ENCODE measurements at places on chromosomes 4 and X.
A peak's percentile ranks its signal among the peaks of the same experiment; 100 is the strongest.

- DNase-seq = no peak
These were observed 5.6 kb upstream of the THOC2 start for GRCh38 chrX:123738378-123738940.

- DNase-seq = no peak
These were observed 19.6 kb upstream of the ABRAXAS1 start for GRCh38 chr4:83504503-83504902.

DNA sequence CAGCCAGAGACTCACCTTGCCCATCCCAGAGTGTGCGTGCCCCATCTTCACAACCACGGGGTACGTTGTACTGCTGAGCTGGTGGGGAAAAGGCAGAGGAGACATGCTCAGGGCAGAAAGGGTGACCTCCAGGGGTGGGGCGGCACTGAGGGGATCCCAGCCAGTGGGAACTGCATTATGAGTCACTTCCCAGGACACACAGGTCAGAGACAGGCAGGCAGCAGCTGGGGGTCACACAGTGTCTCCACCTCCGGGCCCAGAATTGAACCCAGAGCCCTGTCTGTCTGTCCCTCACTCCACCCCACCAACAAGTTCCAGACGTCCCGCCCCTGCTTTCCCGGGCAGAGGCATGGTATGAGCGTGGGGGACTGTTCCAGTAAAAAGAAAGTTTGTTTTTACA is 4.8 kb upstream of the TIMP1 start:
- no peak for DNase-seq

DNA sequence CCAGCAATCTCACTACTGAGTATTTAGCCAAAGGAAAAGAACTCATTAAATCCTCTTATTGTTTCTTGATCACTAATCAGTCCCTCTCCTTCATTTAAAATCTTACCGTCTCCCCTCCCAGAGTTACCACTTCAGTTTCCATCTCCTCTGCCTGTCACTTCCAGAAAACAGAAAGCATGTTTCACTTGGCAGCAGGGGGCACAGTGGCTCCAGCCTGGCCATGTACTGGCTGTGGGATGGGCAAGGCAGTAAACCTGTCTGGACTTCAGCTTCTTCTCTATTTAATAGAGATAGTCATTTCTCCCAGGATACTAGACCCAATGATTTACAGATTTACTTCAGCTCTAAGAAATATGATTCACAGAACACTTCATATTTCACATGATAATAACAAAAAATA is 63.2 kb downstream of the CD40LG start:
- peak; percentile 57 for DNase-seq

DNA sequence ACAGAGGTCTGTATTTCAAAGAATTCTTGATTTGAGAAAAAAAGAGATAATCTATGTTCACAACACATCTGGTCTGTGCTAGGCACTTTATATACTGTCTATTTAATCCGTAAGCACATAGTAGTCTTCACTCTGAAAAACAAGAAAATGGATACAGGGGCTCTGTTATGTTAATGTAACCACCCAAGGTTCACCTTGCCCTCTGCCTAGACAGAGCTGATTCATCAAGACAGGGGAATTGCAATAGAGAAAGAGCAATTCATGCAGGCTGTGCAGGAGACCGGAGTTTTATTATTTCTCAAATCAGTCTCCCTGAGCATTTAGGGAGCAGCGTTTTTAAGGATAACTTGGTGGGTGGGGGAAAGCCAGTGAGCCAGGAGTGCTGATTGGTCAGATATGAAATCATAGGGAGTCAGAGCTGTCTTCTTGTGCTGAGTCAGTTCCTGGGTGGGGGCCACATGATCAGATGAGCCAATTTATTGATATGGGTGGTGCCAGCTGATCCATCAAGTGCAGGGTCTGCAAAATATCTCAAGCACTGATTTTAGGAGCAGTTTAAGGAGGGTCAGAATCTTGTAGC is 92.9 kb upstream of the TNIP3 start:
- DNase-seq = peak; percentile 46

GRCh38 chr4:80431203-80431965 is 95.9 kb downstream of the CFAP299 start:
- DNase-seq = no peak

GRCh38 chrX:13180807-13181206 is 136.4 kb upstream of the FAM9C start:
- DNase-seq = no peak

GRCh38 chrX:14899607-14900006 is 26.4 kb downstream of the MOSPD2 start:
- DNase-seq = no peak

DNA sequence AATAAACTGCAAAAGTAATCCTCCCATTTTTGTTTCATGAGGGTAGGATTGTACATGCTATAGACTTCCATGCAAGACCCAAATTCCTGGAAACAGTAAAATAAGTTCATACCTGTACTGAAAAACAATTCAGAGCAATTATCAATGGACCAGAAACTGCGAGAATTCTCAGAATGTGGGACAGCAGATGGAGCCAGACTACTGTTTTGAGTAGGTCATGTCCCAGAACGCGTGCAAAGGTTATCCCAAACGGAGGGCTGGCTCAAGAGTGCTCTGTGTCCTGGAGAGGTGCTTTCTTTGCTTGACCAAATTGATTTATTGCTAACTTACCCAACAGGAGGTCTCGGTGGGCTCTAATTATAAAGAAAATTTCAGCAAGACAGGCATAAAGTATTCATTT is 1.7 kb upstream of the MAGEH1 start:
- DNase-seq = no peak

DNA sequence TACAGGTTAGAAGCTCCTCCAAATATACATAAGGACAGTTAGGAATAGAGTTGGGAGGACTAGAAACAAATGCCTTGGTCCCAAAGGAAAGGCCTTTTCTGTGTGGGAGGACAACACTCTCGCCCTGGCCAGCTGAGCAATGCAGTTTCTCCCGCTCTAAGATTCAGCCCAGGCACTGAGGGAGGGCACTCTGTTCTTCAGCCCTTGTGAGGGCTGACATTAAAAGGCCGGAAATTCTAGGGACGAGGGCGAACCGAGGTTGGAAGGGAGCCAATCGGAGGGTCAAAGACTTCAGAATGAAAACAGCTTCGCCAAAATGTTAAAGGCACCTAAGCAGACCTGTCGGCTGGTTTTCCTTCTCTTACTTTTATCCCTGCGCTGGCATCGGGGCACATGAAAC is 2.9 kb upstream of the PTCHD1 start:
- DNase-seq = no peak

- DNase-seq = no peak
These were observed 30.1 kb downstream of the GABRB1 start for GRCh38 chr4:47061435-47061834.

DNA sequence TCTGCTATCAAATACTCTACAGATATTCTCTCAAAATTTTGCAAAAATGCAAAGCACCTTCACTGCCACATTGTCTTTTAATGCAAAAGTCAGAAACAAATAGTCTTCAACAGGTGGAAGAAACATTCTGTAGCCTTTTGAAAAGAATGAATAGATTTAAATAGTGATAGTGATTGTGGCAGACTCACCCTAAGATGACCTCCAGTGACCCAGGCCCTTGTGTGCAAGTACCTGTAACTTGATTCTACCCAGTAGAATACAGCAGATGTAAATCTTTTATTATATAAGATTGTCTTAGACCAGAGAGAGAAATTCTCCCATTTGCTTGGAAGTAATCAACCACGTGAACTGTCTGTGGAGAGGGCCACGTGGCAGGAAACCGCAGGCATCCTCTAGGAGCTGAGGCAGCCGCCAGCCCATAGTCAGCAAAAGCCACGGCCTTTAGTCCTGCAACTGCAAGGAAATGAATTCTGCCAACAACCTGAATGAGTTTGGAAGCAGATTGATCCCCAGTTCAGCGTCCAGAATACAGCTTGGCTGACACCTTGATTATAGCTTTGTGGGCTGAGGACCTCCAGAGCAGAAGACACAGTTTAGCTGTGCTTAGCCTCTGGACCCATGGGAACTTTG is 272.5 kb downstream of the ARHGAP10 start:
- DNase-seq = no peak

- DNase-seq = no peak
These were observed 23.5 kb downstream of the NAT8L start for GRCh38 chr4:2082627-2083026.

DNA sequence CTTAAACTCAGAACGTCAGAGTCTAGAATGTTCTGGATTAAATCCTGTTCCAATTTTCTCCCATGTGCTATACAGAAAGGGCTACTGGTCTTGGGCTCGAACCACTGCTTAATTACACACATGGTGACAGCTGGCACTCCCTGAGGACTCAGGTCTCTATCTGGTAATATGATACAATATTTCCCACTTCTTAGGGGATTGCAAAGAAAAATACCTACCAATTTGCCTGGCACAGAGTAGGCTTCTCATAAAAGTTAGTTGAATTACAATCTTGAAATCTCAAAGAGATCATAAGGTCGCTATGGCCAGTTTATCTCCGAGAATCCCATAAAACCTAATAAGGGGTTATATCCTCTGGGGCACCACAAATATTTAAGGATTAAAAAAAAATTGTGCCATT is 8.6 kb downstream of the GPM6B start:
- DNase-seq = no peak

GRCh38 chr4:181991369-181992108 is 251.7 kb upstream of the TENM3 start:
- no peak for DNase-seq

DNA sequence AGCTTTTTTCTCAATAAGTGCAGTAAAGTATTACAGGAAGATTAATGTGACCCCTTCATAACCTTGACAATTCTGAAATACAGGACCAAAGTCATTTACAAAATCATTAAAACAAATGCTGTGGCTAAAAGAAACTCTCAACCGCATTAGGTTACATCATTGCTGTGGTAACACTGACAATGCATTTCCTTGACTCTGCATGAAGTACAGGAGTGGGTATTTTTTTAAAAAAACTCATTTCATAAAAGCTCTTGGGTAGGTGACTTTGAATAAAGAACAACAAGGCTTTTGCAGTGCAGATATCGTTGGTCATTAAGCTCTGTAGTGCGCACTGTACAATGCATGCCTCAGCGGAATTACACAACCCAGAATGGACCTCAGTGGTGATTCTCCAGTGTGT is 23.4 kb upstream of the XK start:
- DNase-seq = no peak

DNA sequence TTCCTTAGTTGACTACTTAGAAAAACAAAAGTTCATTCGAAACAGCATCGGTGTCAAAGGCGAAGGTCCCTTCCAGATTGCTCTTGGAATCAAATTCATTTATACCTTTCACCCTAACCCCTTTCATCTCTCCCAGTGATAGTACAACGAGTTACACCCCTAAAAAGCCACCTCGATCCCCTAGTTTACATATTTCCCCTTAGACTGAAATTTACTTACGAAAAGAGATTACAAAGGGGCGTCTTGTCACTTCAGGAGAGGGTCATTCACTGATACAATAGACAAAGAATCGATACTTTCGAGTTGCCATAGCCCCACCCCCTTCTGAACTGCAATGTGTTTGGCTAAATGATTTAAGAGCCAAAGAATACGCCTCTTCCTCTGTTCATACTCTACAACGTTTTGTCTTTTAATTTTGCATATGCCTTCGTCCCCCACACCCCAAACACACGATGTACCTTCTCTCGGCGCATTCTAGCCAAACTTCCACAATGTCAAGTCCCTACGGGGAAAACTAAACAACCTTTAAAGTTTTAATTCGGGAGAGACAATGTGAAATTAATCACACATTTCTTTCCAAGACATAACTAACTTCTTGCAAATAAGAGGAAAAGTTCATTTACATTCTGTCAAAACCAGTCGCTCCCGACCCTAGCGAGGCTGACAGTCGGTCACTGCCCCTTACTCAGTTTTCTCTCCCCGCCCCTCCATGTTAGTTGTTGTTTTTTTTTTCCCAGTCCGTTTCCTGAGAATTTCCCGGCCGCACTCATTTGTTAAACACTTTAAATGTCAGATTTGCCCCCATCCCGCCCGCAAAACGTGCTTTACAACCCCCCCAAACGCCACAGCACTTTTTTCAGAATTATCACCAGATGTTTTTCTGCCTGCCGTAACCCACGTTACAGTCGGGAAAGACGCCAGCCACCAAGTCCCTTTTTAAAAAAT is 88.6 kb downstream of the HPRT1 start:
- no peak for DNase-seq

- DNase-seq = peak; percentile 46
These were observed 3.2 kb downstream of the SEL1L3 start for GRCh38 chr4:25859429-25860148.

GRCh38 chrX:130419263-130419662 is 17.5 kb downstream of the RBMX2 start:
- no peak for DNase-seq

DNA sequence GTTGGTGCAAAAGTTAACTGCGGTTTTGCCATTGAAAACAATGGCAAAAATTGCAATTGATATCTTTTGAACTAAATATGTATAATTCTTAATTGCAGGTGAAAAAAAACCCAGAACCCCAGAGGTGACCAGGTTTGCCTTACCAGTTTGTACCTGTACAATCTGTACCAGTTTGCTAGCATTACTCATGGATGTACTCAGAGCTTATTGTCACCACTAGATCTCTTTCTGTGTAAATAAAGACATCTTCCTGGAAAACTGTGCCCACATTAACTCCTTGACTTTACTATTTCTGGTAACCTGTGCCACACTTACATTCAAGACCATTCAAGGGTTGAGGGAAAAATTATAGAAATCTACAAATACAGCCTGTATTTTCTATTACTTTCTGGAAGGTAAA is 139.7 kb downstream of the ELOVL6 start:
- DNase-seq = no peak

DNA sequence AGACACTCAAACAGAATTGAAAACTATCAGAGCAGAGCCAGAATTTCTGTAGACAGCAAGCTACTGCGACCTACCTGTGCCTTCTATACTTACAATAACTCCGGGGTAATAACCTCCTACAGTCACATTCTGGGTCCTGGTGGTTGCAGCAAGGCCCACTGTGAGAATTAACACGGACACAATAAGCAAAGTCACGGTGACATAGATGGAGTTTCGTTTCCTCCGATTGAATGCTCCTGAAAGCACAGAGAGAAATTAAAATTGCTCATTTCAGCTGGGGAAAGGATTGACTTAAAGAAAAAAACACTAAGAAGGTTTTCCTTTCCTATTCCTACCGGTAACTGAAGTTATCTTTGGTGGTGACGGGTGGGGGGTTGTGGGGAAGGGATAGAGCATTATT is 7.0 kb downstream of the TMEM255A start:
- DNase-seq = no peak

DNA sequence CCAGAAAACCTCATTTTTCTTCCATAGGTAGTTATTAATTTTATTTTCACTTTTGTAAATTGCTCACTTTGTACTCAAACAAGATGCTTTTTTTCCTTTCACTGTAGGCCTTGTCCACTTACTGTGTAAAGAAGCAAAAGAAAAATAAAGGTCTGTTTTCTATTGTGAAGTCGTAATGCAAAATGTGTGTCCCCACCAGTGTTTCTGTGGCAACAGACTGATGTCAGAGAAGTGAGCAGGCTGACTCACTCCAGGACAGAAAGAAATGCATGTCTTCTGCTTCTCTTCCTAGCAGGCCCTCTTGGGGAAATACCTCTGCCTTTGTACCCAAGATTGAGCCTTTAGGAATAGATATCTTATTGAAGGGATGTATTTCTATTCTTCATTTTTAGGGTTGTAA is 30.3 kb downstream of the INPP4B start:
- DNase-seq = peak; percentile 68
